Upper lobe of right lung (tissue), 1 donor: ENCODE measurements at places on chromosomes 5 and 9. TPM values are rescaled to one million over a fixed set of nuclear protein-coding genes. Genes with fewer than 3 reads are reported as not detected.

DNA sequence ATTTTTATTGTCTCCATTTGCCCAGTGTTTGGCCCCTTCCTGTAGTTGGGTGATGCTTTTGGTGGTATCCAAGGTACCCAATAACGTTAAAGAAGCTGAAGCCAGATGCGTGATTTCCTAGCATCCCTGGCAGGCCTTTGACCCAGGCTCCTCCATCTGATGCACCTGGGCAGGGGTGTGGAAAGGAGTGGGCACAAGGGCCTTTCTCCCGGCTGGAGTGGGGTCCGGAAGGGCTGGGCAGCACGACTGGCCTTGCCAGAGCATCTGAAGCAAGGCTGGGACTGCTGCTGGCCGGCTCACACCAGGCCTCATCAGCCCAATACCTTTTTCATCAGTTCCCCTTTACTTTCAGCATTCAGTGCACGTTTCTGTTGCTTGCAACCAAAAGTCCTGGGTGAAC, 220.2 kb downstream of the FANCC start:
- DNase-seq, result no peak

- DNase-seq, result no peak
These were observed 53.6 kb downstream of the HMHB1 start for GRCh38 chr5:143865426-143866025.

DNA sequence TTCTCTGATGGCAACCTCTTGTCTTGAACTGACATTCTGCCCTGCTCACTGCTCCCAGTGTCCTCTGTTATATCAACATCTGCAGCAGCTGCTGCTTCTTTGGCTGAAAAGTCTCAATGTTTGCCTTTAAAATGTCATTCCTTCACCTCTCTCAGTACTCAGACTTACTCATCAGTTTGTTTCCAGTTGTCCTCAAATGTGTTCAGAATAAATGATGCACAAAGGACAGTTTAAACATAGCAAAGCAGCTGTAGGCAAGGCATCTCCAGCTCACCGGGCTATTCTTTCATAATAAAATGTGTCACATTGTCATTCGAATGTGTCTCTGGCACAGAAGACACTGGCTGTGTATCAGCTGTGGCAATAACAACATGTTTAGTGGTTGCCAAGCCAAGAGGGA, 590.9 kb upstream of the ZNF608 start:
- no peak for DNase-seq

- DNase-seq, result no peak
These were observed 14.1 kb downstream of the ERP44 start for GRCh38 chr9:100084734-100085133.

DNA sequence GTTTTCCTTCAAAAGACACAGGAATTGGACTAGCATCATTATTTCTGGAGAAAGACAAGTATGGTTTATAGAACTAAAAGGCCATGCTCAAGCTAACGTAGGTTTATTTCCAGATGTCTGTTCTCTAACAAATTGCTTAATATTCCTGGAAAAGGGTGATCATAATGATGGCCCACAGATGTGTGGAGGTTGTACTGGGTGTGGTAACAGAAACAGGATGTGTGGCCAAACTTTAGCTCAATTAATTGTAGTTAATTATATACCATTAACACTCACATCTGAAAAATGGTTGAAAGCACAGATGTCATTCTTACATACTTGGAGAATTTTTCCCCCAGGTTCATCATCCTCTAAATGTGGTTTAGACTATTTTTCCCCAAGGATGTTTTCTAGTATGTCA, 292.7 kb upstream of the RASA1 start:
- DNase-seq, result no peak

GRCh38 chr9:37329576-37329975, 92.9 kb upstream of the GRHPR start:
- no peak for DNase-seq

DNA sequence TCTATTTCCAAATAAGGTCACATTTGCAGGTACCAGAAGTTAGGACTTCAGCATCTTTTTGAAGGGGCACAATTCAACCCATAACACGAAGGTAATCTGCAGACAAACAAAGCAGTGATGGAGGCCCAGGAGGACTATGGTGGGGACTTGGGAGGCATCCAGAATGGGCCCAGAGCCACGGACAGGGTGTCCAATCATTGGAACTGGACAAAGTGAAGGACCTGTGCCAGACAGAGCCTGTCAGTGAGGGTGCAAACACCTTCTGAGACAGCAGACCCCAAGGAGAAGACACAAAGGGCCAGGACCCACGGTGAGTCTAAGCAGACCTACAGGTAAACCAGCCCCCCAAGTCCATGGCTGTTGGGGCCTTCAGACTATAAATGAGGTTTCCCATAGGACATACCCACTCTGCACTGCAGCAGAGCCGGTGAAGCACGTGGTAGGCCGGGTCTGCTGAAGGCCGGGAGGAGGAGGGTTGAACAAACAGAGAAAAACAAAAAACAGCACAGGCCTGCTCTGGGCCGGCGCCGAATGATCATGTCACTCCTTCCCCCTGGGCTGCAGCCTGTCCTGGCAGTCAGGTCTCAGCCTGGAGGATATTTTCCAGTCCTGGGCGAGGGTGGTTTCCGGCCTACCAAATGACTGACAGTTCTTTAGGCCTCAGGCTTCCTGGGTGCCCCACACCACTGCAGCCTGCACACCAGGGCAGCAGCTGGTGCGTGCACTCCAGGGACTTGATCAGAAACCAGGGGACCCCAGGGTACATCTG, 84.4 kb downstream of the COL23A1 start:
- no peak for DNase-seq

DNA sequence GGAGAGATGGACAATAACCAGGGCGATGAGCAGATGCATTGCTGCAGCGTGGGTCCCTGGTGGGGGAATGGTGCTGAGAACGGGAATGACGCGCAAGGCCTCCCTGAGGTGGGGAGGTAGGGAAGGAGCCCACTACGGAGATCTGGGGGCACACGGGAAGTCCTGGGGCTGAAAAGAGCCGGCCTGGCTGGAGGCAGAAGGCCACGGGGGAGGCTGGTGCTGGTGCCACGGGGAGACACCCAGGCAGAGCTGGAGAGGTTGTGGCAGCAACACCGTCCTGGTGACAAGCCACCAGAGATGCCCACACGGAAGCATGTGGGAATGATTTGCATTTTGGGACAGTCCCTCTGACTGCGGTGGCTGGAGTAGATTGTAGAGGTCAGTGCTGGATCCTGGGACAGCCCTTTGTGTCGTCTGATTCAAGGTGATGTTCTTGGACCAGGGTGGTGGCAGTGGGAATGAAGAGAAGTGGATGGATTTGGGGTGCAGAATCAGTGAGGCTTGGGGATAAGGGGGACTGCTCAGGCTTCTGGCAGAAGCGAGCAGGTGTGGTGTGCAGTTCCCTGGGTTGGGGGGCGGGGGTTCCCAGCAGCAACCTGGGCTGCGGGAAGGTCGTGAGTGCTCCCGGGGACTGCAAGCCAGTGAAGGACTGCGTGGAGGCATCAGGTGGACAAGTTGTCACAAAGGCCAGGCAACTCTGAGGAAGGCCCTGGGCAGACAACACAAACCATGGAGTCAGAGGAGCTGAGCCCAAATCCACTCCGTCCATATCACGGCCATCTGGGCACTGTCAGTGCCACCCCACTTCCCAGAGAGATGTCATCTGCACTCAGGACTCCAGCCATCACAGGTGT, 25.2 kb upstream of the CNOT6 start:
- DNase-seq, result no peak

PCDHGA10 gene
- 6.2 TPM for total RNA-seq

BTNL8 gene
- total RNA-seq, result 4.5 TPM

MARCHF11 gene
- not detected for total RNA-seq
